Left renal cortex interstitium (tissue), 4 donors: ENCODE measurements at places on chromosomes 13 and 19.
A peak's percentile ranks its signal among the peaks of the same experiment; 100 is the strongest.

DNA sequence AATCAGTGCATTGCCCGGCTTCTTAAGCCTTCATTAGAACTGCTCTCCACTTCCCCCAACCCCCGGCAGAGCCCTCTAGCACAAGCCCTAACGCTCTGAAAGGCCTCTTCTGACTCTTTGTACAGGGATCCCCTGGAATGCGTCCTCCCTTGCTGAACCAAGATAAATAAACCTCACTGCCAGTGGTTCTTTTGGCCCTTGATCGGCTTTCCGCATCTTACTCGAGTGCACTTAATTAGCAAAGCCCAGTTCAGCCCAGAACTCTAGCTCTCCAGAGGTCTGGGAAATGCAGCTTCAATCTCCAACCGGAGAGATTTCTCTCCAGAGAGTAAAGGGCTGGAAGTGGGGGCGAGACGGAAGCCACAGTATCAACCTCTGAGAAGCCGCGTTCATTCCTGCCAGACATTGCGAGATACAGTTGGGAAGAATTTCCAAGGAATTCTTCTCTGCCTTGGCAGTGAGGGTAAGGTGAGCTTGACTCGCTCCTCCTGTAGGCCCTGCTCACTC lies 8.7 kb upstream of the ZNF444 start:
- DNase-seq, result no peak

DNA sequence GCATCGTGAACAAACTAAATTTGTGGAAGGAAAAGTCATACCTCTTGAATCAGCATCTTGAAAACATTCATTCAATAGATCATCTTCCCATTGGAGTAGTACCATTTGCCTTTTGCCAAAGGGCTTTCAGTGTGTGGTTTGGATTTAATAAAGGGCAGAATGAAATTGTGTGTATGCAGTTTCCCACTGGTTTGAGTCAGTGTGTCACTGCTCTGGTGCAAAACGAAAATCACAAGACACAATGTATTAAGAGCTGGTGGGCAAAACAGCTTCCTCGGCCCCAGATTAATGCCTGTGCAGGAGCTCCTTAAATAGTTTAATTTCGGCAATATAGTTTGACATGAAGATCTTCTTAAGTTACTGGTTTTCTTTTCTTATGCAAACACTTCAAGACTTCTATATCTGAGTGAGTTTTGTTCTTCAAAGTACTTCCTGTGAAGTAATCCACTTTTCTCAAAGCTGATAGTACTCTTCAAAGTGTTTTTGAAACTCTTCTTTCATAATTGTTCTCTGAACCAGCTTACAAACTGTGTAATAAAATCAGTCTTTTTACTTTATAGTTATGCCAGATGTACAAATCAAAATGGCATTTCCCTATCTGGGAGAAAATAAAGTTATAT lies 32.1 kb downstream of the RASL11A start:
- DNase-seq, result no peak

- DNase-seq, result no peak
Measured at GRCh38 chr19:12453495-12453894, 12.7 kb upstream of the ZNF443 start.

DNA sequence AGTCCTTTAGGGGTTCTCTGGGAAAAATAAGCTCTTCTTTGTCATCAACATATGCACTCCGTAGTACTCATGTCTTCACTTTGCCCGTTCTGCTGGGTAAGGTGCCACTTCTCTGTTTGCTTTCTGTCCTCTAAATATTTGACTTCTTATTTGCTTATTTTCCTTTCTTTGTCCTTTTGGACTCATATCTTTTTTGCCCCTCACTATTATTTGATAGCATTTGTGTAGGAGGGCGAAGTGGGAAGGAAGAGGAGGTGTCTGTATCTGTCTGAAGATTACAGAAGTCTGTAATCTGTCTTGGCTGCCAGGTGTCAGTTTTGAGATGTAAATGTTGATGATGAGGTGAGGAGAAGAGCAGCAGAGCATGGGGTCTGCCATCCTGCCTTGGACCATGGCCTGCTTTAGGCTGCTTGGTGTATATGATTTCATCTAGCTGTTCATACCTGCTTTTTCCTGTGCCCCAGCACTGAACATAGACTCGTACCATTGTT lies 30.8 kb downstream of the USPL1 start:
- DNase-seq, result no peak

GRCh38 chr13:33045851-33046592 lies 29.8 kb downstream of the KL start:
- no peak for DNase-seq

DNA sequence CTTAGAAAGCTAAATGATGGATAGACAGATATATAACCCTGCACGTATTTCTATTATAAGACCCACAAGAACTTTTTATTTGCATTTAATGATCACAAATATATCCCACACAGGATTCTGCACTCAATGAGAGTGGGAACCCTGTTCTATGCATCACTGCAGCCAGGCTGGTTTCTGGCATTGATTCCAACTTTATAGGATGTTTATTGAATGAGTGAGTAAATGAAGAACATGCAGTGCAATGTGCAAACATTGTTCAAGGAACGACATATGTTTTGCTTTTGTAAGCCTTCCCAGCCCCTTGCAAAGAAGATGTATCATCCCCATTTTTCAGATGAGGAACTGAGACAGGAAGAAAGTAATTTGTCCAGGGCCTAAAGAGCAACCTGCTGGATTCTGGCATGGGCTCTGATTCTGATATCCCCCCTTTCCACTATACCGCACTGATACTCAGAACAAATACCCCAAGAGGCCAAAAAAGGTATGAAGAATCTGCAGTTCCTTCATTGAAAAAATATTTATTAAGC lies 246.3 kb downstream of the LACC1 start:
- no peak for DNase-seq

DNA sequence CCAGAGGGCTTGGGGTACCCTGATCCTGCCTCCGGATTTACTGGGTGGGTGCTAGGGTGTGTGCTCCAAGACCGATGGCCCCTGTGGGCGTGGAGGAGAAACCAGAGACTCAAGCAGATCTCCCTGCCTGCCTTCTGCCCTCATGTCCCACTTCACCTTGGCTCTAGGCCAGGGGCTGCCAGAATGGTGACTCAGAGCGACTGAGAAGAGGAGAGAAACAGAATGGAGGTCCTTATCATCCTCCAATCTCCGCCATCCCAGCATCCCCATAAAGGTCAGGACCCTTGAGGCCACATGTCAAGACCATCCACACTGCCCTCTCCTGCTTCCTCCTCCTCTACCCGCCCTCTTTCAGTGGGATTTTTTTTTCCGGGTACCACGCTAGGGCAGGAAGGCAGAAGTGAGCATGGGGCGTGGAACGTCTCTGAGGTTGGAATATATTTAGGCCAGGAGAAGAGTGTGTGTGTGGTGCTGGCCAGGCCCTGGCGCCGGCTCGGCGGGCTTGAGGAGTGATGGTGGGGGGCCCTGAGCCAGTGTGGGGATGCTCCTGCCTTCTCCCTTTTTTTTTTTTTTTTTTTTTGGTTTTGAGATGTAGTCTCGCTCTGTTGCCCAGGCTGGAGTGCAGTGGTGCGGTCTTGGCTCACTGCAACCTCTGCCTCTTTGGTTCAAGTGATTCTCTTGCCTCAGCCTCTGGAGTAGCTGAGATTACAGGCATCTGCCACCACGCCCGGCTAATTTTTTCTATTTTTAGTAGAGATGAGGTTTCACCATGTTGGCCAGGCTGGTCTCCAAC lies 22.3 kb downstream of the IER2 start:
- no peak for DNase-seq

DNA sequence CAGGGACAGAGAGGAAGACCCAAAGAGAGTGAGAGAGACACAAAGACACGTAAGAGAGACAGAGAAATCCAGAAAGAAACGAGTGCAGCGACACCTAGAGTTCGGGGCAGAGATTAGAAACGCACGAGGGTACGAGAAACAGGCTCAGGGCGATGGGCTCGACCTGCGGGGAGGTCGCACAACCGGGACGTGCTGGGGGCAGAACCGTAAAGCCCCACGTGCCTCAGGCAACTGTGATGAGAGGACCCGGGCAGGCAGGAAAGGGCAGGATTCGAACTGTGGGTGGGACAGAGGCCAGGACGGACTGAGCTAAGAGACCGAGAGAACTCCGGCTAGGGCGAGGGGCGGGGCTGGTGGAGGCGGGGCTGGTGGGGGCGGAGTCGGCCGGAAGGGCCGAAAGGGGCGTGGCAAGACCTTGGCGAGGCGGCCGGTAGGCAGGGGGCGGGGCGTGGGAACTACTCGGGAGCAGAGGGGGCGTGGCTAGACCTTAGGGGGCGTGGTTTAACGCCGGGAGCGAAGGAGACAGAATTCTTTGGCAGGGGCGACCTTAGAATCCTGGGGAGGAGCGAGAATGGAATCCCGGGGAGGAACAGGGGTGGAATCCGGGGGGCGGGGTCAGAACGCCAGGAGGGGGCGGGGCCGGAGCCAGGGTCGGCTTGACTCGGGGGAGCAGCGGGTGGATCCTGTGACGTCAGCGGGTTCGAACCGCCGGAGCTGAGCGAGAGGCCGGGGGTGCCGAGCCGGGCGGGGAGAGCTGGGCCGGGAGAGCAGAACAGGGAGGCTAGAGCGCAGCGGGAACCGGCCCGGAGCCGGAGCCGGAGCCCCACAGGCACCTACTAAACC lies at the start of gene NECTIN2:
Gene NECTIN2, plus strand, starts transcription at position 686 of the 843 bp plus-strand sequence. CDS start 229 bp downstream, outside the sequence.
- DNase-seq, result peak; percentile 97

GRCh38 chr19:16076958-16077611 lies 790 bp downstream of the TPM4 start:
- no peak for DNase-seq

GRCh38 chr13:90445179-90445578 lies 902.3 kb upstream of the MIR17HG start:
- no peak for DNase-seq

DNA sequence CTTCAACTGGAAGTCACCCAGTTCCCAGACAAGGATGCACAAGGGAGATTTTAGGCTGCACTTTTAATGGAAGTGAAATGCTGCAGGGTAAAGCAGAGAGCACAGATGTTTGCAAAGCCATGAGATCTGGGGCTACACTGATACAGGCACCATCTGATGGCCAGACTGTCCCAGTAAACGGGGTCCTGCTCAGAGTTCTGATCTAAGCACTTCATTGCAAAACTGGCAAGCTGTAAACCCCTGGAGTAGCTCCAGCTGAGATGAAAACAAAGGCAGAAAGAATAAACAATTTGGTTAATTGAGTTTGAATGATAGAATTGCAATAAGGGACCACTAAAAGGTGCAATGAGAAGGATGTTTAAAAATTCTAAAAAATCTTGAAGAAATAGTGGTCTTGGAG lies 197.1 kb downstream of the OXGR1 start:
- no peak for DNase-seq

GRCh38 chr19:6236310-6237291 lies 43.2 kb downstream of the MLLT1 start:
- DNase-seq, result no peak

DNA sequence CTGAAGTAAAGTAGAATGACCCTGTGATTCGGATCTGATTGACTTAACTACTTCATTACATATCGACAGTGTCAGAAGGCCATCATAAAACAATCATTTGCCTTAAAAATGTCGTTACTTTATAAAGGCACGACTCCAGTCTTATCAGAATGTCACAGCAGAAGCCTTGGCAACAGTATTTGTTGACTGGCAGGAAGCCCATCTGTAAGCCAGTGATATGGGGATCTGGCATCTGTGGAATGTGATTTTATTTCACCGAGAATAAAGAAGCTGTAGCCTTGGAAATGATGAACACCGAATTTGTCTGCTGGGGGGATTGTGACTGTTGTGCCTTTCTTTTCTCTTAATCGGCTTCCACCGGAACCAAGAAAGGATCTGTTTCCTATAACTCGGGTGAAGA lies 362.5 kb downstream of the TDRD3 start:
- no peak for DNase-seq

DNA sequence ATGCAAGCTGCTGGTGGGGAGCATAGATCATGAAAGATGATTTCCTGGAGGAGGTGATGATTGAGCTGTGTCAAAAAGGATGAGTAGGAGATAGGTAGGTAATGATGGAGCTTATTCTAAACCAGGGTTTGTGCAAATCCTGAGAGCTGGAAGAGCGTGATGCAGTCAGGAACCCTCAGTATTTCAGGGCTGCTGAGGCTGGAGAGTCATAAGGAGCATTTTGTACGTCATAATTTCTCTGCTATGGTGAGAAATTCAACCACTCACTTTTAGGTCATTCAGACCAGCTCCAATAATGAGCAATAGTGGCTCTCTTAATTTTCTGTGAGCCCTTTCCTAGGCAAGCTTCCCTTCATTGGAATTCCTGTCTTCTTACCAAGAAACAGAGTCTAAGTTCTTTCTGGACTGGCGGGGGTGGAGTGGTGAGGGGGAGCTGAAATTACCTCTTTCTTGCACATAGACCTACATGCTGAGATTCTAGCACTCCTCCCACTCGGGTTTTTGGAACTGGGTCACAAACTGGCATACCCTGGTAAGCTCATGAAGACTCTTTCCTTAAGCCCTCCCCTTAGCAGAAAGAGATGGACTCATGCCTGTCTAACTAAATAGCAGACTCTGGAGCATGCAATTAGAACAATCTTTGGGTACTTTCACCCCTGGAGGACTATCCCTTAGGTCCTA lies 62.2 kb upstream of the MYCBP2 start:
- no peak for DNase-seq

DNA sequence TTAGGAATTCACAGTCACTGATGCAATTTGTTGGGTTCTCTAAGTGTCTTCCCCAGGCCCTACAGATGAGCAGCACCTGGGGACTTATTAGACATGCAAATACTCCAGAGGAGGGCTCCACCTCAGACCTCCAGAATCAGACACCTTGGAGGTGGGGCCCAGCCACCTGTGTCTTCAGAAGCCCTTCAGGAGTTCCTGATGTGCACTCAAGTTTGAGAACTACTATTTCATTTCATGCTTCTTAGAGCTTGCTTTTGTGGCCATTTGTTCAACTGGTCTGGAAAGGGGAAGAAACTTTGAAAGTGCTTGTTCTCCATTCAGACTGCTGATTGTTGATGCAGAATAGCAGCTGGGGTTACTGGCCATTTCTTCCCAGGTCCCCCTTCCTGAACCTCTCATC lies 472.0 kb downstream of the COG6 start:
- DNase-seq, result no peak

GRCh38 chr19:6018786-6019185 lies 40.8 kb upstream of the RANBP3 start:
- no peak for DNase-seq

DNA sequence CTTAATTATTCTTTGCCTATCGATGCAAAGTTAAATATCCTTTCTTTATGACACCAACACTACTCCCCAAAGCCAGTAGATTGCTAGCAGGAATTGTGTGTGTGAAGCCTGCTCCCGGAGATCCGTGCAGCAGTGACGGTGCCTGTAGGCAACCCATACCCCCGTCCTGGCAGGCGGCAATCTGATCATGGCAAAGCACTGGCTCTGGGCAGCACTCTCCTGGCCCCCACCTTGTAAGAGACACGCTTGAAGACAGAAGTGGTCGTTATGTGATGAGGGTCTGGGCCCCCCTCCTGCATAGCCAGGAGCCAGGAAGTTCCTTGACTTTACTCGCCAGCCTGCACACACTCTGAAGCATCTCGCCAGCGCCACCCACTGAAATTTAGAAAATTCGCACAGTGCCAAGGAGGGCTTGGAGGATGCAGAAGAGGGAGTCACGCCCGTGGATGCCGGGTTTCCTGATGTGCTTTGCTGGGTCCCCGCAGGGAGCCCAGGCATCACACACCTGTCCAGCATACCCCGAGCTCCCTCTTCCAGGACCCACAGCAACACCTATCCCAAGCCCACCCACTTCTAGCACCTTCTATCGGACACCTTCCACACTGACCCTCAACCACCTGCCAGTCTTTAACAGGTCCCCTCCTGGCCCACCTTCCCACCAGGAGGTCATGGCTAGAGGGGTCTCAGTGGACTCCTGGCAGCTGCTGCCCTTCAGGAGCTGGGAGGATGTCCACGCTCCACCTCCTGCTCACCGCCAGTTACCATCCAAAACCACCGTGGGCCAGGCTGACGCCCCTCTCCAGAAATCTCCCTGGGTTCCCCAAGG lies 54.5 kb downstream of the CEBPG start:
- DNase-seq, result no peak
